ENCODE measurements at places on chromosomes 13 and 19.

DNA sequence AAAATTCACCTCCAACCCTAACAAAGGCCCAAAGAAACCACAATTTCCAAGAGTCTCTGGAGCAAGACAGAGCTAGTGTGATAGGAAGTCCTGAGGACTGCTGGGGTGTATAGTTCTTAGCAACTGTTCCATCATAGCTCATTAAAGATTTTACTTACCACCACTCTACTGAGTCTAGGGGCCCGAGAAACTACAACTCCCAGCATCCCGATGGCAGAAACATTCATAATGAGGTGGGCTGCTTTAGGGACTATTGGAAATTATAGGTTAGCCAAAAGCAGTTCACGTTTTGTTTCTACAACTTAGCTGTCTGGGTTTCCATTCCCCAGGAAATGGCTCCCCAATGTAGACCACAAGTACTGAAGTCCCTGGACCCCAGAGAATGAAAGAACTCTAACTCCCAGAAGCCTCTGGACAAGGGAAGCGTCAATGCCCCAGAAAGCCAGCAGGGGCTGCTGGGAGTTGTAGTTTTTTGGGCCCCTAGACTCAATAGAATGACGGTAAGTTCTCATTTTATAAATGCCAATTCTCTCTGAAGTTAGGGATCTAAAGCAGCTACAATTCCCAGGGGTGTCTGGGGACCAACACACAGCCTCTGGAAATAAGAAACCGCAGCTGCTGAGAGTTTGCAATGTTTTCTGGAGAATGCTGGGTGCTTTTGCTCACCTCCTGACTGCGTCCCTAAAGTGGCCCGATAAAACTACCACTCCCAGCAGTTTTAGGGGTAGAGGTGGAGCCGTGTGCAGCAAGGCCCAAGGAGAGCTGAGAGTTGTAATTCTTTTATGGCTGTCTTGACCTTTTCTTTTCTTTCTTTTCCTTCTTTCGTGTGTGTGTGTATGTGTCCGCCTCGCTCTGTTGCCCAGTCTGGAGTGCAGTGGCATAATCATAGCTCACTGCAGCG, 11.1 kb downstream of the FTL start:
- no peak for DNase-seq

DNA sequence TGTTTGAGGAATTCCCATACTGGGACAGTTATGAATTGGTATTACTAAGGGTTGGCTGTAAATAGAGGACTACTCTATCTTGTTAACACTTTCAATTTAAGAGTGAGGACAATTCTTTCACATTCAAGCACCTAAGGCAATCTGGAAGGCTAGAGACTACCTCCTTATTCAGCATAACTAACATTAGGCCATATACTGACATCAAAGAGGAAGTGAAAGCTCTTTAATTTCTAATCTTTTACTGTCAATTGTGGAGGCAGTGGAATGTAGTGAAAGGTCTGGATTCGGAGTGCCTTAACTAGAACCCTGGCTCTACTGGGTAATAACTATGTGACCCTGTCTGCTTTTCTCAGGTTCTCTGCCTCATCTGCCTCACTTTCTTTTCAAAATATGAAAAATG, 134.0 kb downstream of the UFM1 start:
- DNase-seq: no peak

GRCh38 chr13:77047649-77048343, 20.8 kb upstream of the FBXL3 start:
- no peak for DNase-seq

GRCh38 chr13:94384231-94384905, 95.1 kb downstream of the DCT start:
- no peak for DNase-seq

- DNase-seq: no peak
Measured at GRCh38 chr19:10744253-10744798, 26.4 kb downstream of the DNM2 start.

DNA sequence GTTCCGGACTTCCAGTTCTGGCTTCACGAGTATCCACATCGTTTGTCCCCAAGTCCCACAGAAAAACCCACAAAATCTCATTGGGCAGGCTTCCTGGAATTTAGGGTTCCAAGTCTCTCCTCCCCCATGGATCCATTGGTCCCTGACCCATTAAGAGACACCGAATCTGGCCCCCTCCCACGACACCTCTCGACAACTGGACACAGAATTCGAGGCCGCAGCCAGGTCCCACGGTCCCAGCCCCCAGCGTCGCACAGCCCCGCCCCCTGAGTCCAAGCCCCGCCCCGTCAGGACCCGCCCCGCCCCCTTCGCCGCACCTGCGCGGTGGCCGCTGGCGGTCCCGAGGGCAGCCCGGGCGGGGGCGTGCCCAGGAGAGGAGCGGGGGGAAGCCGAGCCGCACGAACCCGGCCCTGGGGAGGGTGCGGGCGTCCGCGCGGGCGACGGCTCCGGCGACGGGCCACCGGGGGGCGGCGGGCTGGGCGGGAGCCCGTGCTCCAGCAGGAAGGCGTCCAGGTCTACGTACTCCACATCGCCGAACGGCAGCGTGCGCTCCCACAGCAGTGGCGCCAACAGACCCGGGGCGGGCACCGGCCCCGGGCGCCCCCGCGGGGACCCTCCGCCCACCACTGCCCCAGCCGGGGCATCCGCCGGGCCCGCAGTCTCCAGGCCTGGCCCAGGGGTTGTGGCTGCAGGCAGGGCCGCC, 1.8 kb downstream of the DBP start:
- no peak for DNase-seq

DNA sequence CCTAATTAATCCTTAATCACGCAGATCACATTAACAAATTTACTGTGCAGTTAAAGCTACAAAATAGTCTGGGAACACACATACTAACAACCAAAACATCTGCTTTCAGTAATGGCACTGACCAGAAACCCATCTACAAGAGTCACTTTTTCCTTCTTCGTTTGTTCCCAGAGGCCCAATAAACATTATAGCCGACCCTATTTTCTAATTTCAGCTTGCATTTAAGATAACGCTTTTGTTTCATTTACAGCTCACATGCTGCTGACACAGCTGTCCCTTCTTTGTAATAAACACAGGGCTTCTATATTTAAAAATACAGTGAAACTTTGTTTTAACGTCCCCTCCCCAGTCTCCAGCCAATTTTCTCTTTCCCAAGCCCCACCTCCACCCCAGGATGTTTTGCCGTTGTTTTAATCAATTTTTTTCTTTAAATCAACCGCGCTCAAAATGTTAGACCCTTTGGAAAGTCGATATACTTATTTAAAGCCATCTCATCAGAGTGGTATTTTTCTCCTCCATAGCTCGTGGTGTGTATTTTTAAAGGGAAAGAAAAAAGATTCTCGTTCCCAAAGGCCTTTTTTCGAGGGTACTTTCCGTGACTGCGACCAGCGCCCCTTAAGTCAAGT, 1.7 kb upstream of the WBP4 start:
- no peak for DNase-seq

GRCh38 chr13:54183166-54183565, 1154.6 kb downstream of the OLFM4 start:
- no peak for DNase-seq

GRCh38 chr13:66210677-66211076, 1019.5 kb downstream of the PCDH9 start:
- no peak for DNase-seq

Measured in NCI-H2081 treated with DMSO at 0.1 percent for 48 hours (cell line).